ENCODE measurements at places on chromosomes 5 and 9.

GRCh38 chr9:112233769-112234168, 58.7 kb upstream of the SUSD1 start:
- no peak for DNase-seq

DNA sequence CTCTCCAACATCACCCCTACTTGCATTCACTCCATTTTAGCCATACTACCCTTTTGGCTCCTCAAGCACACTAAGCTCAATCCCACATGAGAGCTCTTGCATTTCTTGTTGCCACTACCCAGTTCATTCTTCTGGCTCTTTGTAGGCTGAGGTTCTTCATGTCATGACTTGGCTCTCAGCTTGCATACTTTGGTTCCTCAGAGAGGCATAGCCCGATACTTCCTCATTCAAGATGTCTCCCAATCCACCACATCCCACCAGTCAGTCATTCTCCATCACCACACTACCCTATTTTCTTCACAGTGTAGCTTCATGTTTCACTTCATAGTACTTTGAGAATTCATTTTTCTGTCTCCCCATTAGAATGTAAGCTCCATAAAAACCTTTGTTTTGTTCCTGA, 116.7 kb downstream of the NR6A1 start:
- peak; percentile 55 for DNase-seq

DNA sequence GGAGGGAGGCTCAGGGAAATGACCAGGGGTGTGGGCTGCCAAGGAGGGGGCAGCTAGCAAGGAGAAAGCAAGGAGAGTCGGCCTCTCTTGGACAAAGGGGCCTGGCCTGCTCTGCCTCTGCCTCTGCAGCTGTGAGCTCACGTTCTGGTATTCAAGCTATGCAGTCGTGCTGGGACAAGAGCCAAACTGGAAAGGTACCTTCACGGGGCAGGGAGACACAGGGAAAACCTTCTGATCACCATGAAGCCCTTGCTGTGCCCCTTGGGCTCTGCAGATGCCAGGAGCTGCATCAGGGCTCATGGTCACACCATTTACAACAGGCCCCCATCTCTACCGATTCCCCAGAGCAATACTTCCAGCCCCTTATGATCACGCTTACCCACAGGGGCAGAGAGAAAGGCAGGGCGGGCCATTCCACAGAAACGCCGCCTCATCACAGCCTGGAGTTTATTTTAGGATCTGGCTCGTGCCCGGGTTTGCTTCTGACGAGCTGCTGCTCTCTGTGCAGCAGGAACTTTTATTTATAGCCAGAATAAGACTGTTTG, 63.2 kb downstream of the PRRT1B start:
- no peak for DNase-seq

DNA sequence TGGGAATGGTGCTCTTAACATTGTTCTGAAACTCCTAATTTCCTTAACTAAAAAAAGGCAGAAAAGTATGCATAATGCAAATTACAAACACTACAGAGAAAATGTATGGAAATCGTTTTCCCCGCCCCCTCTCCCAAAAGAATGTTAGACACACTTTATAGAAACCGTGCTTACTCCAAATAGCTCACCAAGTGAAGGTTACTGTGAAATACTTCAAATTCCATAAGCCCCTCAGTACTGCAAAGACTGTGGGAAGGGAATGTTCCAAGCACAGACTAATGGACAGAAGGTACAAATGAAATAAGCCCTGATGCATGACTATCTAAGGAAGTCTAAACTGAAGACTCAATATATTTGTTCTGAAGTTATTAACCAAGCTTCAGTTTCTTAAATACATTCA, 12.5 kb downstream of the MAPKAP1 start:
- DNase-seq, result no peak

- DNase-seq, result no peak
Measured at GRCh38 chr9:81984928-81985327, 3.6 kb upstream of the SPATA31D1 start.

DNA sequence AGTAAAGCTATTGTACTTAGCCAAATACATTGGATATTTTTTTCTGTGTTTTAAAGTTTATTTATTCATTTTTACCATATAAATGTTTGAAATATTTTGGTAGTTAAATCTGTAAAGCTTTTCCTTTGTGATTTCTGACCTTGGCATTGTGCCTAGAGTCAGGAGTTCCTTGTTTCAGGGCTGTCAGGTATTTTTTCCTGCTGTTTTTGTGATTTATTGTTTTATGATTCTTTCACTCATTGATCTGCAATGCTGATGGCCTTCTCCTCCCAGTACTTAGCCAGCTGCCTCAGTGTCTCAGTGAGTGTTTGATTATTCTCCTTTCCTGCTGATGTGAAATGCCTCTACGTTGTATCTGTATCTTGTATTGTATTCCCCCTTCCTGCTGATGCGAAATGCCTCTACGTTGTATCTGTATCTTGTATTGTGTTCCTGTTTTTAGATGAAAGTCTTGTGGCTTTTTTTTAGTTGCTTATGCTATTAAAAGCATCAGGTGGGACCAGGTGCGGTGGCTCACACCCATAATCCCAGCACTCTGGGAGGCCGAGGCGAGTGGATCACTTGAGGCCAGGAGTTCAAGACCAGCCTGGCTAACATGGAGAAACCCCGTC, 61.0 kb downstream of the EHMT1 start:
- DNase-seq, result no peak

- DNase-seq, result peak; percentile 63
Measured at GRCh38 chr5:997001-997474, 11.6 kb upstream of the NKD2 start.

DNA sequence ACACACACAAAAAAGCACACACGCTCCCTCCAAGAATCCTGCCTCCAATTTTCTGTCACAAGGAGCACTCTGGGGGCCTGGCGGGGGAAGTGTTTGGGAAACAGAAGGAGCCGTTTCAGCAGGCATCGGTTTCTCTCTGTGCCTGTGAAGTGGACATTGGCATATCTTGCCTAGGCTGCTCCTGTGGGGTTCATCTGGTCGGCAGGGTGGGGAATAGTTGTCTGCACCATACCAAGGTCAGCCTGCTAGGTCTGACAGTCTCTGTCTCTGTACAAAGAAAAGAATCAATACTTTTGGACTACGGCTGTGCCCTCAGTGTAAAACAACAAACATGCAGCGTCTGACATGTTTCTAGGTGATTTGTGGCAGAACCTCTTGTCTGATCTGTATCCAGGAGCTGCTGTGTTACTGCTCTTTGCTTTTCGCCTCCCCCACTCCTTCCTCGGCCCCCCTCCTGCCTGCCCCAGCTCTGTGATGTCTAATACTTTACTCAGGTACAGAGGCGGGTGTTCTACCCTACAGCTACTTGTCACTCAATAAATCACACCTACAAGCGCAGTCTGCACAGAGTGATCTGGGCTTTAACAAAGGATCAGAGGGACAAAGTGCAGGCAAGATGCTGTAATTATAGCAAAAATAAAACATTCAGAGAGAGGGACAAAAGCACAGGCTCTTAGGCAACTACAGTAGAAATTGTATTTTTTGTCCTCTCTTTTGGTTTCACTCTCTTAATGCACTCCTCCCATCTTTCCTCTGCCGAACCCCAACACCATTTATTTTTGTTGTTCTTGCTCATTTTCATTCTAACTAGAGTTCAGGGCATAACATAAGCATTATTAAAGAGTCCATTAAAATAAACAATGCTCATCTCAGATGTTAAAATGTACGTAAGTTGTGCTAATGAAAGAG, 216.7 kb downstream of the BNC2 start:
- no peak for DNase-seq

DNA sequence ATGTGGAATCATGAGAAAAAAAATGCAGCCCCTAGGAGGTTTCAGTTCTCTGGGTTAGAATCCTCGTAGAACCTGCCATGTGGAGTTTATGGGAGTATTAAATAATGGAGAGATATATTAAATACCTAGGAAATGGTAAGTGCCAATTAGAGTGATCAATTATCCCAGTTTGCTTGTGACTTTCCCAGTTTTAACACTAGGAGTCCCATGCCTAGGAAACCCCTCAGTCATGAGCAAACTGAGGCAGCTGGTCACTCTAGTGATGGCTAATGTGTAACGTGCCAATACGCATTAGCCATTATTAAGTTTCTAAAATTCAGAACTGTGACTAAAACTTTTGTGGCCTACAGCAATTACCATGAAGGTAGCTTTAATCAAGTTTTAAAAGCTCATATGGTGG, 720.6 kb downstream of the TAF11L14 start:
- no peak for DNase-seq

- DNase-seq, result no peak
Measured at GRCh38 chr5:168600409-168600808, 21.2 kb upstream of the PANK3 start.

DNA sequence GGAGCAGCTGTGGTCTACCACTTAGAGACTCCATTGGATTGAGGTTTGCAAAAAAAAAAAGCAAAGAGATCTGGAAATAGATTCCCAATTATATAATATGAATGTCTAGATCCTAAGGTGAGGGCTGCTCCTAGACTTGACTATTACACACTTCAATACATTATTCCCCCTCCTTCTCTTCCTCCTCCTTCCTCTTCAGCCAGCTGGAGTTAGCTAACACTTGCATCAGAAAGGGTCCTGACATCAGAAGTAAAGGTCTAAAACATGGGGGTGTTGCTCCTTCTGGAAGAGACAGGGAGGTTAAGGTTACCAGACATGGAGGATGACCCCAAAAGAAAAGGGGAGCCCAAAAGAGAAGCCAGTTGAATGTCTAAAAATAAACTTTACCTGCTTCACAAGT, 12.9 kb upstream of the NR3C1 start:
- no peak for DNase-seq

GRCh38 chr5:96905864-96906263, 29.6 kb downstream of the ERAP2 start:
- no peak for DNase-seq

DNA sequence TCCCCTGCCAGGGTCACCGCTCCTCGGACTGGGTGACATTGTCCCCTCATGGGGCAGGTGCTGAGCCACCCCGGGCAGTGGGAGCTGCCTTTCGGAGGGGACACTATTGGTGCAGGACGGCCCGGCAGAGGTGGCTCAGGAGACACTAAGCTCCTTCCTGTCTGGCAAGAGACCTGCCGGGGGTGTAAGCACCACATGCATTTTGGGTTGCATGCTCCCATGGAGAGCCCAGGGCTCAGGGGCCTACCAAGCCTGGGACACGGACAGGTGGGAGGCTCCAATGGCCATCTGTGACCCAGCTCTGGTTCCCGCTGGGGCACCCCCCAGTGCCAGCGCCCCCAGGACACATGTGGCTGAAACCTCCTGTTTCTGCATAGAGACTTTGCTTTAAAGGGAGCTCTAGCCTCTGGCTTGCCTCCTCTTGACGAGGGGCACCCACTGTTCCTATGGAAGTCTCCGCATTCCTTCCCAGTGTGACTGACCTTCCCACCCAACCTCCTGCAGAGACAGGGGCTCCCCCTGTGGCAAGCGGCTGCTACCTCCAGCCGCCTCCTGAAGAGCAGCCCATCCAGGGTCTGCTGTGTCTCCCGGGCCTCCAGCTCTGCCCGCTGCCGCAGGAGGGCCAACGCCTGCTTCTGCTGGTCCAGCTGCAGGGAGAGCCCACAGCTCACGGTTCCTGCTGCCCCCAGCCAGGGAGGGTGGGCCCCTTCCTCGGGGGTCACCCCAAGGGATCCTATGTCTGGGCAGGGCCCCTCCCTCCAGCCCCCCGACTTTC, 28.1 kb downstream of the CCDC187 start:
- no peak for DNase-seq

DNA sequence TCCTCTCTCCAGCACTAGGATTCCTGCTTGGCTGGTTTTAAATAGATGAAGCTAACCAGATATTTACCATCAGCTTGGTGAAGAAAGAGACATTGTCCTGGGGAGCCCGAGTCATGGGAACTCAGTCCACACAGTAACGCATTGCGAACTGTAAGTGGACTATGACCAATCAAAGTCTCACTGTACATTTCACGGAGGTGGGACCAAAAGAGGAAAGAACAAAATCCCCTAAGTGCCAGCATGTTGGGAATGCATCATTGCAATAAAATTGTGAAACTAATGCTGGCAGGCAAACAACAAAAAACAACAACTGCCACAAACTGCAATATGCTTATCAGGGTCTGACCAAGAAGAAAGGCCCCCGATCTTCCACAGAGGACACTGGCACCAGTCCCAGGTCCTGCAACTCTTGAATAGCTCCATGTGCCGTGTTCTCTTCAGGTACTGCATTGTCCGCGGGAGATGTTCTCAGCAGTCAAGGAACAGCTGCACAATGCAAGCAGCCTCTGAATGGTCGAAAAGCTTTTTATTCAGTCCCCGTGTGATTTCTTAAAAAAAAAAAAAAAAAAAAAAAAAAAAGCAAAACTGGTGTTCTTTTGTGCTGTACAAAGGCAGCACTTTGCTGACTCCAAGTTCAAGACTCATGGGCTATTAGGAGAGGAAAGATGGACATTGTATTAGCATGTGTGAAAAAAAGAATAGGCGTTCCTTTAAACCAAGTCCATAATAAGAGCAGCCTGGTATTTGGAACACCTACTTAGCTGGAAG, 38.1 kb downstream of the SEMA6A start:
- DNase-seq, result no peak

DNA sequence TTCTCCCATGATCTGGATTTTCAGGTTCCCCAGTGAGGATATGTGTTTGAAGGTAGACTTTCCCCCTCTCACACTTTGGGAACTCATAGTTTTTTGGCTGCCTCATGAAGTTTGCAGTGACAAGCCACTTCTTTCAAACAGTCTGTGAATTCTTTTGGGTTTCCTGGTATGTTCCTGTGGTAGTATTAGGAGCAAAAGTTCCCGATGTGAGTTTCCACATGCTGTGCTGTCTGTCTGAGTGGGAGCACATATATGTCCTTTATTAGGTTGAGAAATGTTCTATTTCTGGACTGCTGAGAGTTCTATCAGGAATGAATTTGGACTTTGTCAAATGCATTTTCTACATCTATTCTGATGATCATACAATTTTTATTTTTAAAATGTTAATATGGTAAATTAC, 273.2 kb upstream of the TARS1 start:
- no peak for DNase-seq

DNA sequence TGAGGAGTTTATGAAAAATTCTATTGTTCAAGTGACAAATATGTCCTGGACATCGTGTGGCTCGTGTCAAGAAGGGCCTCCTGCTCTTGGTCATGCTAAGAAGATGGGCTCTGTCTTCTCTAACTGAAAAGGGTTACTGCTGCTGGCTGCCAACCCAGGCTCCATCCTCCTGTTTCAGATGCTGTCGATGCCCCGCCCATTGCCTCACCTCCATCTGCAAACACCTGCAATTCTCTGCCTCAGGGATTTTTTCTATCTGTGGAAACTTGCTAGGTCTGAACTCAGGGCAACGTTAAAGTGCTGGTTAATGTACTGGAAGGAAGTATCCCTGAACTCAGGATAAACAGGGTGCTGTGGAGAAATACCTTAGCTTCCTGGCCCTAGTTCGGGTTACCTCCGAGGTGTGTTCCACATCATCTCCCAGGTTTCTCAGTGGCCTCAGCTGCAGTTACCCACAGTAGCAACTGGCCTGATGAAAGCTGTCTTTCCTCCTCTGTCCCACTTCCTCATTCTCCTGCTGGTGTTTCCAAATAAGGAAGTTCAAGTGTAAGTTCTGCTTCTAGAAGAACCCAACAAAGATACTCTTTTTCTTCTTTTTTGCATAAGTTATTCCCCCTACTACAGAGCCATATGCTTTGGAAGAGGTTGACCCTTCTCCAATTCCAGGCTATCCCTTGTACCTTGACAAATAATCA, 151.7 kb upstream of the SMIM23 start:
- peak; percentile 81 for DNase-seq
